ENCODE measurements at places on chromosomes 13 and 19. TPM values are rescaled to one million over a fixed set of nuclear protein-coding genes. Genes with fewer than 3 reads are reported as not detected.

The GTPBP3 gene
- 3.7 TPM for polyA plus RNA-seq

The ZNF8 gene
- 2.0 TPM for polyA plus RNA-seq

The CYP4F8 gene
- not detected for polyA plus RNA-seq

The ERICH4 gene
- polyA plus RNA-seq: not detected
